ENCODE measurements at places on chromosomes 7 and 10.

DNA sequence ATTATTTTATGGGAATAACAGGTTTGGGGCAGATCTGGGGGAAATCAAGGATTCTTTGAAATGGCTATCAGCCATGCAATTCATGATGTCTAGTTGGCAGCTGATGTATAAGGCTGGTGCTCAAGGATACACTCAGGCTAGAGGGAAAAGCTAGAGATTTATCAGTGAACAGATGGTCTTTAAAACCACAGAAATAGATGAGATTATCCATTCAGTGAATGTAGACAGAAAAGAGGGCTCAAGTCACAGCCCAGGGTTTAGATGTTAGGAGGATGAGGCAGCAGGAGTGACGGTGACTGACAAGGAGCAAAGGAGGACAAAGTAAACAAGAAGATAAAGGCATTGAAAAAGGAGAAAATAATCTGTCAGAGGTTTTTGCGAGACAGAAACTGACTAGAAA lies 238.7 kb downstream of the CDK14 start:
- DNase-seq: no peak

GRCh38 chr7:6271060-6271658 lies 1.3 kb downstream of the CYTH3 start:
- DNase-seq: peak; percentile 82

GRCh38 chr7:108488768-108489538 lies 32.7 kb upstream of the NRCAM start:
- no peak for DNase-seq

DNA sequence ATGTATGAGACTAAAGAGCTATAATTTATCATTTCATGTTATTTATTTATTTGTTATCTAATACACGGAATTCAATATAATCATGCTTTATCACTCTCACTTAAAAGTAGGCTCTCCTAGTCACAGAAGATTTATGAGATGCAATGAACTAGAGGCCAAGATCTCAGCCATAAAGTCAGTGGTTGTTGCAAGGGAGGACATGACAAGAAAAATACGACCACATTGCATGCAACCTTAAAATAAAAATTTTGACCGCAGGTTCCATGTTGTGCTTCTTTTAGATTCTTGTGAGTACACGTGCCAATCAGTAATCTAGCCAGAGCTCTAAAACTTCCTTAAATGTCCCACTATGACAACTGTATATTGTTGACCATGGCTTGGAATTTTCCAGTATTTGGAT lies 75.9 kb upstream of the SP8 start:
- no peak for DNase-seq

- DNase-seq: no peak
These were observed 13.7 kb upstream of the HOXA13 start for GRCh38 chr7:27213433-27214238.

DNA sequence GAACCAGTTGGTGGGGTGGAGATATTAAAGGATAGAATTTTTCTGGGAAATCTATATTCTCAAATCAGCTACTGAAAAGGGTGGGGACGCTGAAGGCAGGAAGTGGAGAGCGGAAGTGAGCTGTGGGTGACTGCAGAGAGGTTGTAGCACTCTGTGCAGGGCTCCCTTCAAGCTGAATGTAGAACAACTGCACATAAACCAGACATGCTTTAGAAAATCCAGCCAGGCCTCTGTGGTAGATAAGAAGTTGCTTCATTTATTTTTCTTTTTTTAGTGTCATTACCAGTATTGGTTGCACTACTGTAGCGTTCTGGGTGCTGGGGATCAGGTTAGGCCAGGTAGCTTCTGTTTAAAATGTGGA lies 127.8 kb downstream of the CELF2 start:
- peak; percentile 49 for DNase-seq

DNA sequence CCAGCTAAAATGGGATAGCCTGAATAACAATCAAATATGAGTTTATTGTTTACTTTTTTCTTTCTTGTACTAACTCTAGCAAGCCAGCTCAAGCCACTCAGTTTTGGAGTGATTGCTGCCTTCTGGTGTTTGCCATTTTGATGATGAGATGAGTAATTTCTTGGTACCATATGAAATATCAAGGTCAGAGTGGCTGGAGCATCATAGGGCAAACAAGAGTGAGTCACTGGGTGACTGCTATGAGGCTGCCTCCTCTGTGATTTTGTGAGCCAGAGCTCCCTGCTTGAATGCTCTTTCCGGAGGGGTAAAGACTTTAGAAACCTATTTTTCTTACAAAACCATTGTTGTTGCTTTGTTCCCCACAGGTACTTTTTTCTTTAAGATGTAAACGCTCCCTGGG lies 295.6 kb downstream of the PRKG1 start:
- no peak for DNase-seq

GRCh38 chr7:101606498-101606923 lies 22.6 kb downstream of the MYL10 start:
- no peak for DNase-seq

DNA sequence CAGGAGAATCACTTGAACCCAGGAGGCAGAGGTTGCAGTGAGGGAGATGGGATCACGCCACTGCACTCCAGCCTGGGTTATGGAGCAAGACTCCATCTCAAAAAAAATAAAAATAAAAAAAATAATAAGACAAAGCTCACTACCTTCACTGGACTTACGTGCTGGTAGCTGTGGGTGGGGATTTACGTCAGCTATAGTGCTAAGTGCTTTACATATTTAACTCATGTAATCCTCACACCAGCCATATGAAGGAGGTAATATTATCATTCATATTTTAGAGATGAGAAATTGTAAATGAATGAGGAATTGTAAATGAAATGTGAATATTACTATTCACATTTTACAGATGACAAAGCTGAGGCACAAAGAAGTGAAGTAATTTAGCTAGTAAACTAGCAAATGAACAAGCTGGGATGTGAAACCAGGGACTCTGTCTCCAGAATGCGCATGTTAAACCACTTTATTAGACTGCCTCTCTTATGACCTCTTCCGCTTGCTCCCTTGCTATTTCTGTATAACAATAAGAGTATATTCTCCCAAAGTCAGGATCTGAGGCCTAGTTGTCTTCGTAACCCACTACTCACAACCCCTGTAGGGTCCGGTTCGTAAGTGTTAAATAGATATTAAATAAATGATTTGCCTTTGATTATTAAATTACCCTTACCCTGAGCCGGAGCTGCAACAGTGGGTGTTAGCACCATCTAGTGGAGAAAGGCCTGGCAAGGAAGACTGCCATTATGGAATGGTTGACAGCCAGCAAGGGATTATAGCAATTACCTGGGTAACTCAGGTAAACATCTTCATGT lies 70.2 kb downstream of the HTR7 start:
- DNase-seq: no peak

DNA sequence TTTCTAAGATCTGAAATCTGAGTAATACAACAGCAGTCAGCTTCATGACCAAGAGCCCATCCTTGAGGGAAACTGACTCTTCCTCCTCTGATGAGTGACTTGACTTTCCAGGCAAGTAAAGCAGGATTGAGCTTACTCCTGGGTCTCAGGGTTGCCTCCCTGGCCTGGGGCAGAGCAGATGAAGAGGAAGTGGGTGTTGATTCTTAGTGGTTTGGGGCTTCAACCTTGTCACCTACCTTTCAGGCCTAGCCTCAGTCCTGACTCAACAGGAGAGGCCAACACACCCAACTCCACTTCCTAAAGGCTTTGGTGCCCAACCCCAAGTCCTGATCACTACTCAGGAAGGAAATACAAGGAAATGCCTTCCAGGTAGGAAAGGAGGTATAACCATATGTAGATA lies 54.1 kb downstream of the KCNMA1 start:
- DNase-seq: no peak

DNA sequence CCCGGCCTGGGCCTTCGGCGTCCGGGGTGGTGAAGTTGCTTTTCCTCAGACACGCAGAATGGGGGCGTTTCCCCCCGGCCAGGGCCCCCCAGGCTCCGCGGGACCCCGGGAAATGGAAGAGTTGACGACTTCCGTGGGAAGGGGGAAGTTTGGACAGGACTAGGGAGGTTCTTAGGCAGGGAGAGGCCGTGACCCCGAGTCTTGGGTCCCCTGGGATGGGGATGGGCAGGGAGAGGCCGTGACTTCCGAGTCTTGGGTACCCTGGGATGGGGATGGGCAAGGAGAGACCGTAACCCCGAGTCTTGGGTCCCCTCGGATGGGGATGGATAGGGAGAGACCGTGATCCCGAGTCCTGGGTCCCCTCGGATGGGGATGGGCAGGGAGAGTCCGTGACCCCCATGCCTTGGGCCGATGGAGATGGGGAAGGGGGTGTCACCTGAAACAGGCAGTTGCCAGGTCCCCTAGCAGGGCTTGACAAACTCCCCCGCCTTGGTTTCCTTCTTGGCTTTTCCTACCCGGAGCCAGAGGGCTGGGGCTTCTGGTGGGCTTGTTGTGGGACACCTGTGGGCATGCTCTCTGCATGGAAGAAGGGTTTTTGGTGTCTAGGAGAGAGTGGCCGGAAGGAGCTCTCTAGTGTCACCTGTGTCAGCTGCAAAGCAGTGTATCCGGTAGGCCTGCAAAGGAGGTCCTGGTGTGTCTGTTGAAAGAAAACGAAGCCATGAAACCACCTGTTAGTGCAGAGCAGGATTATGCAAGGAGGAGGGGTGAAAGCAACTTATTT lies 1.1 kb downstream of the TRRAP start:
- no peak for DNase-seq

DNA sequence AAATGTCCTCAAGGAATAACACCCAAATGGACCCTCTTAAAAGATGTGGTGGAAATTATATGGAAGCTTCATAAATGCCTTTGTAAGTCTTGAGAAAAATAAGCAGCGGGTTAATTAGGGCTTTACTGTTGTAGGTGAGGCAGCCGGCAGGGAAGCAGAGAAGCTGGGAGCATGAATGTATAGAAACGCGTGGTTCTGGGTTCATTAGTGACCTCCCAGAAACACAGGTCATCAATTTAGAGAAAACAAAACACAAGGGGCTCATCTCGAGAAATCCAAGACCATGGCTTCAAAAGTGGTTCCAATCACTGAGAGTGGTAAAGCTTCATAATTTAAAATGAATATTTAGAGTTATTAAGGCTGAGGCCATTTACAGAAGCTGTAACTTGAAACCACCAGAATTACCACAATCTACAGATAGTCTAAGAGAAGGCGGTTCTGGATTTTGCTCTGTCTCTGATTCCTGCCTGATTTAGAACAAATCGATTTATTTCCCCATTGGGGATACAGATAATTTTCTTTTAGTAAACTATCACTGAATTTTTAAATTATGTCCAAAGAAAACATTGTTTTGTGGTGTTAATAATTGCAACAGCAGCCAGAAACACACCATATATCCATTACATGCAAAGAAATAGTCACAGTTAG lies 20.7 kb downstream of the GARIN1A start:
- no peak for DNase-seq

GRCh38 chr10:73886085-73886529 lies 11.8 kb upstream of the CAMK2G start:
- peak; percentile 72 for DNase-seq

GRCh38 chr10:4353964-4354363 lies 472.0 kb upstream of the AKR1E2 start:
- DNase-seq: no peak

DNA sequence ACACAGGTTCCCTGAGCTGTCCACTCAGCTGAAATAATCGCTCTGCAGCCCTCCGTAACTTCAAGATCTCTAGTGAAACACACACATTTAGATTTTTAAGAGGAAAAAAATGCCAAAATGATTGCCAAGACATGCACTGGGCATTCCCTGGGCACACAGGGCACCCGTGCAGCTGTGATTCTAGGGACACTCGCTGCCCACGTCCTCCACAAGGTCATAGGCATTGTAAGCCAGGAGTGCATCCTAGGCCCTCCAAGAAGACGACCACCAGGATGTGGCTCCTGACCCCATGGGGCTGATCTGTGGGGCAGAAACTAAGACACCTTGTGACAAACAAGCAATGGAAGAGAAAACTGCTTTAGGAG lies 563.3 kb downstream of the PTPRN2 start:
- DNase-seq: no peak

DNA sequence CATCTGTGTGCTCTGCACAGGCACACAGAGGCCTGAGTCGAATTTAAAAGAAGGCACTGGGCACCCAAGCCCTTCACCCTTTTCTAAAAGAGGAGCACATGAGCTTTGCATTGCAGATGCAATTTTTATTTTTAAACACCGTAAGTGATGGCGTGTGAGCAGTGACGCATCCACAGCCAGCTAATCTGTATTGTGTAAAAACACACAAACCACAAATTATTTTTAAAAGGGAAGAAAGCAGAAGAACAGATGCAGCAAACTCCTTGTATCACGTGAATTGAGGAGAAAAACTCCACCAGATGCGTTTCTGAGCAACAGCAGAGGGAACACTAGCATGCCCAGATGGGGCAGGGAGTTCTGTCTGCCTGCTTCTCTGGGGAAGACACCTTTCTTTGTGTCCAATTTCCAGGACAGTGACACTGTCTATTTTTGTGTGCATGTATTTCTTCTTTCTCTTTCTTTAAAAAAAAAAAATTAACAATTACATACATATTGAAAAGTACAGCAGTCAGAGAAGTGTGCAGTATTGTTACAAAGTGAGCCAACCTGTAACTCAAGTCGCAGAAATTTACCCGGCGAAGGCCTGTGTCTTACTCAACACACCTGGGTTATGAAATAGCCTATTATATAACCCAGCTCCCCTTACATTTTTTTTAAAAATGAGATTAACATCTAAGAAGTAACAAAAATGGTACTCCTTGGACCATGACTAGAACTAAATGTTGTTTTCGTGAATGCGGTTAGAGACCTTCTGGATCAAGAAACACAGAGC lies 39.2 kb downstream of the EEPD1 start:
- DNase-seq: peak; percentile 42

DNA sequence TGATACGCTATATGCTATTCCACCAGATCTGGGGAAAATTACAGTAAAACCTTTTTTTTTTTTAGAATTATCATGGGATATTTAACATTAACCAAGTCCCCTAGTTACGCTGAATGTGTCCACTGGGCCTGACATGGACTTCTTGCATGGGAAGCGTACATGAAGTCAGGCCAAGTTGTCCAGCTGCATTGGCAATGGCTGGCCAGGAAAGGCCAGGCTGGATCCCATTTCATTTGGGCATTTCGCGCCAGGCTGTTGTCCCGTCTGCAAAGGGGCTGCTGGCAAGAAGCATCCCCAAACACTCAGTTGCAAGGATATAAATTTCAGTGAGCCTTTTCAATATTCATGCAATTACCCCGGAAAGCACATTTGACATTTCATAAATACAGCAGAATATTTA lies 933.3 kb downstream of the GRID1 start:
- DNase-seq: no peak

- no peak for DNase-seq
These were observed 618.5 kb downstream of the CCSER2 start for GRCh38 chr10:84946904-84947303.

GRCh38 chr7:101537205-101537604 lies 91.9 kb downstream of the MYL10 start:
- DNase-seq: no peak

DNA sequence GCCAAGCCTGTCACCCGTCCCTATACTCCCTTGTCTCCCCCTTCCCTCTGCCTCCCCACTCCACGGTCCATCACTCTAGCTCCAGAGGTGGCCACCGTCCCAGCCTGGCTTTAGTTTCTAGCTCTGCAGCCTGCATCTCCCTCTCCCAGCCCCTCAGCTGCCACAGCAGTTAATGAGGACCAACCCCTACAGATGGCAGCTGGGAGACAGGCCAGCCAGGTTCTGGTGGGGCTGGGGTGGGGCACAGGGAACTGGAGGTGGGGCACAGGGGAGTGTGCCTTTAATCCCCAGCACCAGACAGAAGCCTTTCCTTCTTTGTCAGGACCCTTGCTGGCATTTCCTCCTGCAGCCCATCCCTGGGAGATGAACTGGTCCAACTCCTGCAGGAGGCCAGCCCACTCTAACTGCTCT lies 21.1 kb downstream of the UNC5B start:
- DNase-seq: no peak
